SJSA1 (cell line): ENCODE measurements at places on chromosomes 3 and 15.

GRCh38 chr3:197746801-197747237 is 2.9 kb upstream of the FYTTD1 start:
- no peak for DNase-seq
- H3K4me3 ChIP-seq = no peak overlapping the region
- H3K27me3 ChIP-seq = no peaks in the 10 kb centered on the region

DNA sequence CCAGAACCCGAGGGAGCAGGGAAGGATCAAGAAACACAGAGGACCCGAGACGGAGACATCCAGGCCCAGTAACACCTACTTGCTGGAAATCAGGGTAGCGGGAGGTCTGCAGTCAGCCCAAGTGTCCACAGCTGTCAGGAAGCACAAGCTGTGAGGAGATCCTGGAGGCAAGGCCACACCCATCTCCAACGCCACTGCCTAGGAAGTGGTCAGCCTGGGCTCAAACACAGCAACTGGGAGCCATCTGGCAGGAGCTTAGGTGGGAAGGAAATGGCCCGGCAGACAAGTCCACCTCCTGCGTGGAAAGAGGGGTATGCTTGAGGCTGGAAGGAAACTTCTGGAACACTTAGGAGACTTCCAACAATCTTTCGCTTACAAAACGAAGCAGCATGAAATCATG is 407.1 kb downstream of the VPS13C start:
- no peak overlapping the region for H3K27ac ChIP-seq
- no peak overlapping the region for H3K4me3 ChIP-seq
- no peaks in the 10 kb centered on the region for H3K27me3 ChIP-seq
- H3K36me3 ChIP-seq = no peaks in the 10 kb centered on the region
- H3K4me1 ChIP-seq = no peaks in the 10 kb centered on the region
- no peak for DNase-seq

GRCh38 chr3:29247088-29247745 is 33.7 kb upstream of the RBMS3 start:
- H3K27ac ChIP-seq = no peak overlapping the region
- no peaks in the 10 kb centered on the region for H3K36me3 ChIP-seq
- no peaks in the 10 kb centered on the region for H3K27me3 ChIP-seq
- H3K4me1 ChIP-seq = no peaks in the 10 kb centered on the region

GRCh38 chr3:126441256-126441880 is 34.3 kb downstream of the ZXDC start:
- H3K4me3 ChIP-seq = no peak overlapping the region
- no peaks in the 10 kb centered on the region for H3K27me3 ChIP-seq
- H3K27ac ChIP-seq = no peak overlapping the region

GRCh38 chr3:50453907-50454306 is 49.5 kb downstream of the CACNA2D2 start:
- no peak for DNase-seq
- no peaks in the 10 kb centered on the region for H3K4me1 ChIP-seq
- no peaks in the 10 kb centered on the region for H3K27me3 ChIP-seq
- no peaks in the 10 kb centered on the region for H3K36me3 ChIP-seq

- H3K27me3 ChIP-seq = no peaks in the 10 kb centered on the region
- H3K4me3 ChIP-seq = no peak overlapping the region
- H3K27ac ChIP-seq = no peak overlapping the region
Measured at GRCh38 chr3:126961191-126961790, 21.6 kb upstream of the PLXNA1 start.

- no peaks in the 10 kb centered on the region for H3K36me3 ChIP-seq
- no peak overlapping the region for H3K27ac ChIP-seq
- peaks cover 12% of the 10 kb centered on the region for H3K4me1 ChIP-seq
Measured at GRCh38 chr15:40836020-40836419, 7.5 kb upstream of the PPP1R14D start.

GRCh38 chr3:48407542-48408099 is 22.3 kb downstream of the PLXNB1 start:
- no peaks in the 10 kb centered on the region for H3K36me3 ChIP-seq
- H3K27me3 ChIP-seq = no peaks in the 10 kb centered on the region
- no peak overlapping the region for H3K27ac ChIP-seq
- peak; percentile 36 for DNase-seq
- no peak overlapping the region for H3K4me3 ChIP-seq
- H3K4me1 ChIP-seq = 0 out of 2 replicates have a peak, but pooled peaks cover 1% of the 10 kb centered on the region

GRCh38 chr3:122989856-122990575 is 37.5 kb downstream of the SEMA5B start:
- DNase-seq = no peak
- H3K4me1 ChIP-seq = no peaks in the 10 kb centered on the region
- peaks cover 18% of the 10 kb centered on the region for H3K27me3 ChIP-seq
- H3K27ac ChIP-seq = no peak overlapping the region

GRCh38 chr3:69439643-69440270 is 53.9 kb upstream of the FRMD4B start:
- DNase-seq = no peak
- no peak overlapping the region for H3K27ac ChIP-seq
- no peaks in the 10 kb centered on the region for H3K36me3 ChIP-seq
- H3K27me3 ChIP-seq = no peaks in the 10 kb centered on the region
- peaks cover 10% of the 10 kb centered on the region for H3K4me1 ChIP-seq
- H3K4me3 ChIP-seq = no peak overlapping the region

DNA sequence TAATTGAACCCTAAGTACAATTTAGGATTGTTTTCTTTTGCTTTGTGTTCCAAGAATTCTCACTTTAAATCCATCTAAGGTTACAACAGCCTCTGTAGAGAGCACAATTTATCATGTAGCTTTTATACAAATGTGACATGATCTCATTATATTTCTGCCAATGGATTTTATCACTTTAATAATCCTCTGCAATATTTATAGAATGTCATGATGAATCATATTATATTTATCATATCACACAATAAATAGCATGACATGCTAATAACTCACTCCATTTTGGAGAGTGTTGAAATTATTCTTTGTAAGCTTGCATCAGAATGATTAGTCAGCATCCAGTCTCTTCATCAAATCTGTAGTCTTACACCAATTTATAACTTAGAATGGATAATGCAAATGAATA is 280.6 kb upstream of the ZNF717 start:
- H3K27ac ChIP-seq = no peak overlapping the region
- H3K36me3 ChIP-seq = no peaks in the 10 kb centered on the region
- H3K27me3 ChIP-seq = no peaks in the 10 kb centered on the region
- H3K4me1 ChIP-seq = no peaks in the 10 kb centered on the region
- no peak overlapping the region for H3K4me3 ChIP-seq

- H3K4me3 ChIP-seq = no peak overlapping the region
- no peak for DNase-seq
- H3K4me1 ChIP-seq = peaks cover 10% of the 10 kb centered on the region
- H3K27me3 ChIP-seq = no peaks in the 10 kb centered on the region
- H3K27ac ChIP-seq = no peak overlapping the region
Measured at GRCh38 chr3:32454731-32455608, 47.7 kb downstream of the CMTM6 start.

DNA sequence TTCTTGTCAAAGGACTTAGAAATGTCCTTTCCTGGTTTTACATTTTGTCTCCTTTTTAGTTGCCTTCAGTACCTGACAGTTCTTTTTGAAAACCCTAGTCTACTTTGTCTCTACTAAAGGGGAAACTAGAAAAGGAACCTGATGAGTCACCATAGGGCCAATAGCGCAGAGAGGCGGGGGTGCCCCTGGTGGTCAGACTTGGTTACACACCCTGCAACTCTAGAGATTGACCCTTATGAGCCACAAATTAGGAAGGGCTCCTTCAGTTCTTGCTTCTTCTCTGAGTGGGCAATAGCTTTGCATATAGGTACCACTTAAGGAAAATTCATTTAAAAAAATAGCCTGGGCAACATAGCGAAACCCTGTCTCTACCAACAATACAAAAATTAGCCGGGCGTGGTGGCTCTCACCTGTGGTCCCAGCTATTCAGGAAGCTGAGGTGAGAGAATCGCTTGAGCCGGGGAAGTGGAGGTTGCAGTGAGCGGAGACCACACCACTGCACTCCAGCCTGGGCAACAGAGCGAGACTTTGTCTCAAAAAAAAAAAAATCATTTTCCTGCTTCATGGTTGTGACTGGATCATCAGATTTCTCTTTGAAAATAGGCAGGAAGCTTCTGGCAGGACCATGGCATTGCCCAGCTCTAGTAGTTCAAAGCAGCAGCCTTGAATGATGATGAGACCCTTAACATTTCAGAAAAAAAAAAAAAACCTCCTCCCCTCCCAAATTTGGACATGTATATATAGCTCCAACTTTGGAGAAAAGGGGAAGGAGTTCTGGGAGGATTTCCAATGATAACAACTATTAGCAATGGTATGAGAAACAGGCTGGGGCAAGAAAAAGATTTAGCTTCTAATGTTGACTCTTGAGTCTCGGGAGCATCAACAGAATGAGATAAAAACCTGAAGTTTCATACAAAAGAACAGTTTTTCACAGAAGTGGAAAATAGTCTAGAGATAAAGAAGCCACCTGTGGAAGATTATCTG is 45.2 kb upstream of the RASA2 start:
- peak; percentile 66 for DNase-seq
- no peak overlapping the region for H3K27ac ChIP-seq
- peaks cover 54% of the 10 kb centered on the region for H3K36me3 ChIP-seq
- H3K4me1 ChIP-seq = peaks cover 17% of the 10 kb centered on the region
- H3K27me3 ChIP-seq = no peaks in the 10 kb centered on the region

DNA sequence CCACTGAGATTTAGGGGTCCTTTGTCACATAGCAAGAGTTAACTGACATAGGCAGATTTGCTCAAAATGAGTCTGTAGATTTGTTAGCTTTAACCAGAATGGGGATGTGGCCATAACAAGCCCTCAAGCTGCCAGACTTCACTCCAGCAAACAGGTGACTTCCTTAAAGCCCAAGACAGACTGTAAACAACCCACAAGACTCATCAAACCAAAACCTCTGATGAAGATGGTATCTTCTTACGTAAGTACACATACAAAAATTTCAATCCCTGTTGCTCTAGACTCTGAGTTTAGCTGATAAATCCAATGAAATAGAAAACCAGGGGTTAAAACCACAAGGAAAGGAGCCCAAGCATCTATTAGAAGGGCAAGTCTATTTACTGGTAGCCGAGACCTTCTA is 18.2 kb upstream of the ZBTB20 start:
- no peaks in the 10 kb centered on the region for H3K4me1 ChIP-seq
- H3K27me3 ChIP-seq = no peaks in the 10 kb centered on the region
- no peak overlapping the region for H3K27ac ChIP-seq

GRCh38 chr15:49361370-49361769 is 61.7 kb upstream of the FGF7 start:
- no peak for DNase-seq
- no peak overlapping the region for H3K4me3 ChIP-seq
- H3K27ac ChIP-seq = no peak overlapping the region
- no peaks in the 10 kb centered on the region for H3K36me3 ChIP-seq
- no peaks in the 10 kb centered on the region for H3K27me3 ChIP-seq
- H3K4me1 ChIP-seq = no peaks in the 10 kb centered on the region

- no peaks in the 10 kb centered on the region for H3K36me3 ChIP-seq
- H3K27ac ChIP-seq = no peak overlapping the region
- no peak overlapping the region for H3K4me3 ChIP-seq
- no peaks in the 10 kb centered on the region for H3K4me1 ChIP-seq
- H3K27me3 ChIP-seq = peaks cover 51% of the 10 kb centered on the region
- no peak for DNase-seq
Measured at GRCh38 chr15:66184492-66184891, 69.1 kb downstream of the MEGF11 start.

- H3K27me3 ChIP-seq = no peaks in the 10 kb centered on the region
- no peaks in the 10 kb centered on the region for H3K4me1 ChIP-seq
- no peak overlapping the region for H3K4me3 ChIP-seq
- H3K36me3 ChIP-seq = no peaks in the 10 kb centered on the region
- no peak overlapping the region for H3K27ac ChIP-seq
Measured at GRCh38 chr3:6921066-6921465, 60.2 kb downstream of the GRM7 start.

GRCh38 chr3:111751961-111752360 is 107.1 kb upstream of the PHLDB2 start:
- no peaks in the 10 kb centered on the region for H3K36me3 ChIP-seq
- no peak overlapping the region for H3K4me3 ChIP-seq
- H3K27ac ChIP-seq = peak overlapping the region; percentile 30
- peak; percentile 60 for DNase-seq
- no peaks in the 10 kb centered on the region for H3K27me3 ChIP-seq
- peaks cover 41% of the 10 kb centered on the region for H3K4me1 ChIP-seq

GRCh38 chr15:92304223-92304975 is 89.3 kb upstream of the ST8SIA2 start:
- no peaks in the 10 kb centered on the region for H3K4me1 ChIP-seq
- no peaks in the 10 kb centered on the region; the same call in 1 of the 2 replicates for H3K27me3 ChIP-seq
- no peak for DNase-seq
- H3K36me3 ChIP-seq = no peaks in the 10 kb centered on the region
- no peak overlapping the region for H3K27ac ChIP-seq

DNA sequence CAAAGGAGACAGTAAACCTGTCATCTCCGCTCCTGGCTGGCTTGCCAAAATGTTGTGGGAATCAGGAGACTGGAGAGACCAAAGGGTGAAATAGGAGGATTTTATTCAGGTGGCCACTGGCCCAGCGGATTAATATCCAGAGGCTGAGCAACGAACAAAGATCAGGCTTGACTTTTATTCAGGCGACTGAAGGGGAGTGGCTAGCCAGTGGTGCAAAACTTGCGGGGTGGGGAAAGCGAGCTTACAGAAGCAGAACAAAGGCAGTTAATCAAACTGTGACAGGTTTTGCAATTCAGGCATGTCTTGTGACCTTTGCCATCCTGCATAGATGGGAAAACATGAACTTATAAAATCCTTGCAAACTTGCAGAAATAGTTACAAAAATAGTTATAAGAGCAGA is 19.8 kb upstream of the ACAD9 start:
- no peak overlapping the region for H3K4me3 ChIP-seq
- H3K4me1 ChIP-seq = no peaks in the 10 kb centered on the region
- H3K36me3 ChIP-seq = no peaks in the 10 kb centered on the region
- no peak for DNase-seq
- no peaks in the 10 kb centered on the region for H3K27me3 ChIP-seq

DNA sequence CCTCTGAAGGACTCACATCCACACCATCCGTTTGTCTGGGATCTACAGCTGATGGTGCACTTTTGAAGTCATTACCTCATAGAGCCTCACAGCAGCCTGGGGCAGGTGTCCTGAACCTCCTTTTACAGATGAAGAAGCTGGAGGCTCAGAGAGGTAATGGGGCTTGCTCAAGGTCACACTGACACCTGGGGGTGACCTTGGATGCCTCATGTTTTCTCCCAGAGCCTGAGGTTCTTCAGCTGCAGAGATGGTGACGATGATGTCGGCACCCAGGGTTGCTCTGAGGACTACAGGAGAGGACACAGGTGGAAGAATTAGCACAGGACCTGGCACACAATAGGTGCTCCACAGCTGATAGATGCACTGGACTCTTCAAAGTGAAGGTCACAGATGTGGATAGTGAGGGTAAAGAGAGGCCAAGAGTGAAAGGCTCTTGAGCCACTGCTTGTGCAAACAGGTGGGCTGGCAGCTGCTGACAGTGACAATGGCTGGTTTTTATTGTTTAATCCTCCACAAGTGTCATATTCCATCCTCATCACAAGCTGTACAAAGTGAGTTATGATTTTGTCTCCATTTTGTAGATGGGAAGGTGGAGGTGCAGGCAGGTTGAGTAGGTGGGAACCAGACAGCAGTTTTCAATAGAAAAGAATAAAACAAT is 17.4 kb upstream of the ATP2B2 start:
- H3K36me3 ChIP-seq = no peaks in the 10 kb centered on the region
- H3K4me1 ChIP-seq = peaks cover 16% of the 10 kb centered on the region
- no peak overlapping the region for H3K4me3 ChIP-seq
- H3K27me3 ChIP-seq = peaks cover 19% of the 10 kb centered on the region
- no peak overlapping the region for H3K27ac ChIP-seq

GRCh38 chr3:6421666-6422445 is 439.1 kb upstream of the GRM7 start:
- H3K4me1 ChIP-seq = no peaks in the 10 kb centered on the region
- DNase-seq = no peak
- no peaks in the 10 kb centered on the region for H3K36me3 ChIP-seq
- H3K27me3 ChIP-seq = no peaks in the 10 kb centered on the region

GRCh38 chr3:9169326-9169725 is 80.1 kb downstream of the SRGAP3 start:
- no peaks in the 10 kb centered on the region for H3K4me1 ChIP-seq
- no peak overlapping the region for H3K27ac ChIP-seq
- no peaks in the 10 kb centered on the region for H3K27me3 ChIP-seq
- H3K36me3 ChIP-seq = no peaks in the 10 kb centered on the region
- no peak overlapping the region for H3K4me3 ChIP-seq
